ENCODE measurements at places on chromosomes 12 and 14. TPM values are rescaled to one million over a fixed set of nuclear protein-coding genes. Genes with fewer than 3 reads are reported as not detected.

Gene MYF5
- total RNA-seq, result 9.3 TPM

Gene AKAP5
- 0.04 TPM for total RNA-seq

DNA sequence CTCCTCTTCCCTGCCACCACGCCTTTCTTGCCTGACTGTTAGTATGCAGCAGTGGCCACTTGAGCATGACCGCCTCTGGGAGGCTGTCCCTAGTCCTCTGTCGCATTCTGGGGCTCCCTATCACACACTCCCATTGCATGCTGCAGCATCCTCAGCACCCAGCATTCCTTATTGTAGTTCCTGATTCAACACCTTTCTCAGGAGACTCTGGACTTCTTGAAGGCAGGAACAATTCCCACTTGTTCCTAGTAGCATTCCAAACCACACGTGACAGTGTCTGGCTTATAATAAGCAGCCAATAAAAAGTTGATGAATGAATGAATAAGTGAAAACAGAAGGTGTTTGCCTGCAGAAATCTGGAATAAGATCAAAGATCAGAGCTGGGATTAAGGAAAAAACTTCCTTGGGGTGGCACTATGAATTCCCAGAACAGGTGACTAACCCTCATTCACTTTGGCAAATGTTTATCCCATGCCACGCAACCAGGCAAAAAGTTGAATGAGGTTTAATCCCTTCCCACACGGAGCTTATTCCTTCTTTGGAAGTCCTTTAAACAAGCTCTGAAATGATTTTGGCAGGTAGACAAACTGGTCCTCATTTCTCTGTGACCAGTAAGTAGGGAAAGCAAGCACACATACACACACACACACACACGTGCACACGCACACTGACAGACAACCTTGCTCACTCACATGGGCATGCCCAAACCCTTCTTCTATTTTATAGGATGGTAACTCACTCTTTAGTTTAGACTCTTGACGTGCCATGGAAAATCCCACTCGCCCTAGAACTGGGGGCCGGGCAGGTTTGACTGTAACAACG is 26.5 kb downstream of the NTF3 start:
- DNase-seq, result no peak

Gene OLR1
- not detected for total RNA-seq

Gene POLE2
- 1.5 TPM for total RNA-seq

- no peak for DNase-seq
Observed at GRCh38 chr14:72686101-72686500, 207.8 kb downstream of the DPF3 start.

Gene DAAM1
- total RNA-seq, result 8.1 TPM

Gene MUCL1
- total RNA-seq, result not detected

GRCh38 chr12:39975374-39975918 is 130.4 kb downstream of the SLC2A13 start:
- DNase-seq, result no peak

Gene GPR84
- not detected for total RNA-seq

DNA sequence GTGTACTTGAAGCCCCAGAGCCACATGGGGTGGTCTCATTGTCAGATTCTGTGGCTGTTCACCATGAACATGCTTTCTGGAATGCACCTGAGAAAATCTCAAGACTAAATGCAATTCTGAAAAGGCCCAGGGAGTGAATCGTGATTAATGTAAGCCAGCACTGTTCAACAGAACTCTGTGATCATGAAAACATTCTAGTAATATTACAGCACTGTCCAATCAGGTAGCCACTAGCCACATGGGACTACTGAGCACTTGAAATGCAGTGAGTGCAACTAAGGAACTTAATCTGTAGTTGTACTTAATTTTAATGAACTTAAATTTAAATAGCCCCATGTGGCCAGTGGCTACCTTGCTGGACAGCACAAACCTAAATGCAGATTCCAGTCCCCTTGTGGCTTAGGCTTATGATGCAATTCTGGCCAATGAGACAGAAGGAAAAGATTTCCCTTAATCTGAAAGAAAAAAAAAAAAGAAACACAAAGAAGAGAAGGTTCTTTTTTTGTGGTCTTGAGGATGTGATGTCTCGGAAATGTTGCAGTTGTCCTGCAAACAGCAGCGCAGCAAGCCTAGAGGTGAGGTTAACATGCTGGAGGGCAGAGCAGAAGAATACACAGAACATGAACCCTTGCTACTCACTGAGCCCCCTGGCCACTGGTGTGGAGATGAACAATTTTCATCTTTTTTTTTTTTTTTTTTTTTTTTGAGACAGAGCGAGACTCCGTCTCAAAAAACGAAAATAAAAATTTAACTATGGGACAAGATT is 48.2 kb downstream of the SPPL3 start:
- no peak for DNase-seq

Gene OVCH1
- not detected for total RNA-seq

DNA sequence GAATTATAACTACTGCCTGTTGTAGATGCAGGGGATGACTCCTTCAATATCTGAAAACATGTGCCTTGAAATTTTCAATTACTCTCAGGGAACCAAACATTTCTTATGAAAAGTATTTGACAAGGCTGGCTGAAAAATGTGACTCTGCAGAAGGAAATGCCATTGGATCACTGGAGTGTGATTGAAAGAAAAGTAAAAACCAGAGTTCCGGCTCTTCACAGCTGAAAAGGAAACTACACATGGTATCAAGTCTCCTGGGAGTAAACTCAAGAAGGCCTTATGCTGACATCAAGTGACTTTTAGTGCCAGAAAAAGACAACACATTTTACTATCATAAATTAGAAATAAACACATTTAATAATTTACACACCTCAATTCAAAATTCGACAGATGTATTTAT is 693.0 kb downstream of the LRFN5 start:
- DNase-seq, result no peak

GRCh38 chr12:69641546-69641945 is 30.8 kb upstream of the LRRC10 start:
- DNase-seq, result no peak
